ENCODE measurements at places on chromosomes 5 and 9.

DNA sequence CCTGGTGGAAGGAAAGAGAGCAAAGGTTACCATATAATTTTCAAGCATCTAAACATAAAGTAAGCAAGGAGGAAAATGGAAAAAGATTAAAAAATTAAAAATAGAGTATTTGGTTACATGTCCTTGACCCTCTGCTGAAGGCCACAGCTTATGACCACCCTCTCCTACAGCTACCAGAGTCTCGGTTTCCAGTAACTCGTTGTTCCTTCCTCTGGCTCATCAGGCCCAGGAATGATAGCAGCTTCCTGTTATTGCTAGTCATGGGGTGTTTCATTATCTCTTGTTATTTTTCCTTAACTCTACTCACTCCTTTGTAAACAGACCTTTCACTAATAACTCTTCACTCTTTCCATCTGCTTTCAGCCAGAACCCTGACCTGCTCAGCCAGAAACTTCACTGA, 102.2 kb downstream of the YTHDC2 start:
- DNase-seq: no peak

DNA sequence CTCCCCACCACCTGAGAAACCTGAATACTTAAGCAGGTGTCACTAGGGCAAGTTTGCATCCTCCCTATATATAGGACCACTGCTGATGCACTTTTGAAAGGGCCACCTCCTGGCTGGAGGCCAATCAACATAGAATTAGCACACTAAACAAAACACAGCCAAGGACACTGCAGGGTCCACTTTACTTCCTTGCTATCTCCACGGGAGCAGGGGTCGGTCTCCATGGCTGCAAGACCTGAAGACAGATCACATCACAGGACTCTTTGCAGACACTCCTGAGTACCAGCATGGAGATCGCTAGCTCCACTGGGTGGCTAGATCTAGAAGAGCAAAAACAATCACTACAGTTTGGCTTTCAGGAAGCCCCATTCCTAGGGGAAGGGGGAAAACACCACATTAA, 72.3 kb downstream of the C9orf153 start:
- DNase-seq: no peak

- no peak for DNase-seq
Observed at GRCh38 chr5:38373743-38374142, 115.4 kb downstream of the EGFLAM start.

- no peak for DNase-seq
Observed at GRCh38 chr5:156534906-156535485, 208.0 kb downstream of the SGCD start.

GRCh38 chr9:110288503-110288902, 32.2 kb upstream of the TXN start:
- no peak for DNase-seq

DNA sequence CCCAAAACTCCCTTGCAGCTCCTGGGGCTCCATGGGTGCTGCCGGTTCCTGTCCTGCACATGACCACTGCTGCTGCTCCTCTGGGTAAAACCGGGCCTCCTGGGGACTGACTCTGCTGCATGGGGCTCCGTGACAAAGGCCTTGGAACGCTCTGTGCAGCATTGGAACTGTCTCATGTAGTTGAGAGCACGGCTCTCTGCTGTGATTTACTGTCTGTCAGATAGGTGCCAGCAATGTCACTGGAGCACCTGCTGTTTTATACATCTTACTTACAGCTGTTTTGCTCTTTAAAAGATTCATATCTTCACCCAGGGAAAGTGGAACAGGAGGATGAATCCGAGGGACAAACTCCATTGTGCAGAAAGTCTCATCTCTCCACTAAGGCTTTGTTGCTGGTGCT, 138.1 kb downstream of the YIPF5 start:
- no peak for DNase-seq

- DNase-seq: no peak
Observed at GRCh38 chr5:57887851-57888621, 405.4 kb upstream of the ACTBL2 start.

DNA sequence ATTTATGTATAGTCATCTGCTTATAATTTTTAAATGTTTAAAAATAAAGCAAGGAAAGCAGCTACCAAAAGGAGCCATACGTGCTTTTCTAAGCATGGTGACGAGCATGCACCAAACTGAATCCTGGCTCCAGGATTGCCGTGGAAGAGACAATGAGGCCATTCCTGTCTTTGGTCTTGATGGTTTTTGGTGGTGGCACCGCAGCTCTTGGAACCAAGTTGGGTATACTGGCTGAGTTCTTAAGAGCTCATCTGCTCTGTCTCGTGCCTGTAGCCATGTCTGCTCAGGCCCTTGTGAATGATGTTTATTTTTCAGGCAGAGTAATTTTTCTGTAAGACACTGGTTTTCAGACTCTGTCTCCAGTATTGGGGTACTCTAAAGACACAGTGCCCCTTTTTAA, 246.1 kb downstream of the FANCC start:
- no peak for DNase-seq

DNA sequence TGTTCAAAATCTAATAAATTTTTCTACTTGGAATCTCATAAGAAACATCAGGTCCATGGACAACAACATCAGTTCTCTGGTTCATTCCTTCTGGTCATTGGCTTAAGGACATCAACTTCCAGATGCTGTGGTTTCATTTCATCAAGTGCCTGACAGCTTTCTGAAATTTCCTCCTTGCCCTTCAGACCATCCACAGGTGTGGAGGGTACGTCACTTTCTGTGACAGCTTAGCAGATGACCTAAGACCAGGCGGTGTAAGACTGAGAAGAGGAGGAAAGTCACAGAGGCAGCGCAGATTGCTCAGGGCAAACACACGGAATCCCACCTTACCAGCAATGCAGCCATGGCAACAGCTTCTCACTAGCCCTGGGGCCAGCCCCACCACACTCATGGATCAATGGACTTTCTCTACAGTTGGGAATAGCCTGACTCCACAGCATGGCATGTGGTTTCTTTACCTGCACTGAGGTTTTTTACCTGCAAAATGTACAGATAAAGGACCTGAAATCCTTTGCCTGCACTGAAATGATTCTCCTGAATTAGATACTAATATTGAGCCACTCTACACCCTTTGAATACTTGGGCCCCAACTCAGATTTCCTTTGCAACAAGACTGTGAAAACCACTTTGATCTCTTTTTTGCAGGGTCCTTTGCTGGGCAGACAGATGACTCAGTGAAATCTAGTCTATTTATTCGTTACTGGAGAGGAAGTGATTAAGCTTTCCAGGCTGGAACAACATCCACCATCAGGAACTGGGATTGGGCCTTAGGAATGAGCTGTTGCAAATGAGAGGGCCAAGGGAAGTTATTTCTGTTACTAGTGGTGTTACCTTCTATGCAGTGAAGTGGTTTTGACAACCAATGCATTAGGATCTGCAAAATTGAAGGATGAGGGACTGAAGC, 26.9 kb downstream of the TICAM2 start:
- DNase-seq: no peak

DNA sequence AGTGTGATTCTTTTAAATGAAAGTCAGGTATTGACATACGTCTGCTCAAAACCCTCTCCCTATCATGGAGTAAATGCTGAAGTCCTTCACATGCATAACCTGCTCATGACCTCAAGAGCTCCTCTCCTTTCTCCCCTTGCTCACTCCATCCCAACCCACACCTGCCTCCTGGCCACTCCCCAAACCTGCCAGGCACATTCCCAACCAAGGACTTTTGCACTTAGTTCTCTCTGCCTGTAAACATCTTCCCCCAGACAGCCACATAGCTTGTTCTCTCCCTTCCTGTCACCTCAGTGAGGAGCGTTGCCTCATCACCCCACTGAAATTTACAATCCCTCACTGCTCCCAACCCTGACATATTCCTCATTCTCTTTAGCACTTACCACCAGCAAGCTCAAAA, 8.7 kb downstream of the SETD9 start:
- no peak for DNase-seq

GRCh38 chr5:17399931-17400330, 98.1 kb upstream of the TAF11L2 start:
- DNase-seq: no peak

GRCh38 chr5:151924564-151925301, at the start of gene GLRA1:
Gene GLRA1 (minus strand): TSS chr5:151924851. CDS start chr5:151924549, 302 bp downstream.
- DNase-seq: peak; percentile 44

GRCh38 chr9:124392871-124393460, 22.3 kb downstream of the PSMB7 start:
- no peak for DNase-seq

DNA sequence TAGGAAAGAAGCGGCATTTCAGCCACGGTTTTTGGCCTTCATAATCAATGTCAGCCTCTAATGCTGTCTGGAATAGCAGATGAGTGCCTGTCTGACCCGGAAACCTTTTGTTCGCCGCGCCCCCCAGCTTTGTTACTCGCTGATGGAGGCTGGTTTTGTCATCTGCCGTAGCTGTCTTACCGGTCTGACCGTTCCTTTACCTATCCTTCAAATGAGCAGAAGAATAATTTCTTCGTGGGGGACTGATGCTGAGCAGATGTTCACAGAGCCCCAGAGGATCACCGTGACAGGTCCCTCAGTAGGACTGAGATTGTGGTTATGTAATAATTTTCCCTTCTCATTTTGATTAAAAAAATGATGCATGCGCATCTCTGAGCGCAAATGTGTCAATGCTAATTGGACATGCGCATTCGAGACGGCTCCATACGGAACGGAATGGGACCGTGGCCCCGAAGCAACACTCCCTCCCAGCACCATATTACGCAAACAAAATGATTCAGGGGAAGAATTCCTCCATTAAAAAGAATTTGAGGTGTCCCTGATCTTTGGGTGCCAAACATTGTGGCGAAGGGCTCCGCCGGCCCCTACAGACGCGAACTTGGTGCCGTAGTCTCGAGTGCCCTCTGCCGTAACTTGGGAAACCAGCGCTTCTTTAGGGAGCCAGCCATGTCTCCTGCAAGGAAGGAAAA, 27.6 kb downstream of the TLX3 start:
- peak; percentile 23 for DNase-seq

DNA sequence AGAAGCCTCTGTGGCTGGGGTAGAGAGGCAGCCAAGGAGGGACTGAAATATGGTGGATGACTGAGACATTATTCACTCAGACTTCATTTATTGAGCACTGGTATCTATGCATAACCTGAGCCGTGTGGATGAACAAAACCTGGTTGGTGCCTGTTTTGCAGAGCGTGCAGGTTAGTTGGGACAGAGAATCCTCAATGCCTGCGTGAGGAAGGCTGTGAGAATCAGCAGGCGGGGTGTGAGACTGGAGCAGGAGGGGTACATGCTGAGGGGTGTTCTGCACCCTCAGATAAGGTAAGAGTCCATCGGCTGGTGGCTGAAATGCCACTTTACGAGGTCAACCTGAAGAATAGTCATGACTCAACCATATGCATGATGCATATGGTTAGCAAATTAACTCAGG, 271.6 kb downstream of the MED10 start:
- no peak for DNase-seq

DNA sequence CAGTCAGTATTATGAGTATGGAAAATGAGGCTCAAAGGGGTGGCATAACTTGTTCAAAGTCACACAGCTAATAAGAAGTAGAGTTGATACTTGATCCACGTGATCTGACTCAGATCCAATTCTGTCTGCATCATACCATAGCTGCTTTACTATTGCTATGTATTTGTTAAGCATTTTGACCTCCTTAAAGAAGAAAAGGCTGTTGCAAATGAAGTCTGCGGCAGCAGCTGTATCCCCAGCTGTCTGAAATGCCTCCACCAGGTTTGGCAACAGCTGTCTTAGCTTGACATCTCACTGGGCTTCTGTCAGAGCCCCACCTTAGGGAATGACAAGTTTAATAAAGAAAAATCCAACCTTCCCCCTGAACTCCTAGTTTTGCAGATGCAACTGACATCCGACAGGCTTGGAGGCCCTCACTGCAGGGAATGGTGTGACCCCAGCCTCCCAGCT, 75.6 kb upstream of the SLC44A1 start:
- no peak for DNase-seq
